ENCODE measurements at places on chromosomes 16 and 17. TPM values are rescaled to one million over a fixed set of nuclear protein-coding genes. Genes with fewer than 3 reads are reported as not detected.

SCIMP gene
- 5.8 TPM for total RNA-seq

DNA sequence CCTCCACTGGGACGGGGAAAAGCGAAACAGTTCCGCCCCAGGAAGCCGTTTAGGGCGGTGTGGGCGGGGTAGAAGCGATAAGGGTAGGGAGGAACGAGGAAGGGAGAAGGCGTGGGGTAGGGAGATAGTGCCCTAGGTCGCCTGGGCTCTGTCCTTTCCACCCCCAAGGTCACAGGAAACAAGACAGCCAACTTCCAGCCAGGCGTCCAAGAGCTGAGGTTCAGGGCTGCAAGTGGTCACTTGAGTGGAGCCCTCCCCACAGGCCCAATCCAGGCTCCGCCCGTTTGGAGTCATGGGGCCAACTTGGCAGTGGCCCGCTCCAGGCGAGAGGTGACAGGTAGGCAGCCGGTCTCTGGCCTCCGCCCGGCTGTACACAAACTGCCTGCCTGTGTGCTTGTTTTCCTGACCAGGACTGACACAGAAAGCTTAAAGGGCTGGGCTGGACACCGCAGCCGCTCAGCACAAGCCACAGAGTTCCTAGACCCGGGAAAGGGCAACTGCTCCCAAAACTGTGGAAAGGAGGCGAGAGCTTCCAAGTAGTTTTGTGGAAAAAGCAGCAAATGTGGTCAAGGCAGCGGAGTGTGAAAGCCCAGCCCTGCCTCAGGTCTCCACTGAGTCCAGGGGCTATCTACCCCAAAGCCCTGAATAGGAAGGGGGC is at the start of gene RILP:
Gene RILP, minus strand, starts transcription at position 23 of the 658 bp plus-strand sequence. CDS start 62 bp downstream, outside the sequence.
- peak within 1 kb of the TSS; percentile 62 for H3K4me3 ChIP-seq
- DNase-seq: peak; percentile 80
- no peaks in the 10 kb centered on the region for H3K27me3 ChIP-seq
- peaks cover 16% of the 10 kb centered on the region for H3K36me3 ChIP-seq
- H3K4me1 ChIP-seq: no peaks in the 10 kb centered on the region
- H3K27ac ChIP-seq: peak within 1 kb of the TSS; percentile 79

- DNase-seq: no peak
- H3K27me3 ChIP-seq: no peaks in the 10 kb centered on the region
- no peak overlapping the region for H3K4me3 ChIP-seq
- H3K27ac ChIP-seq: no peak overlapping the region
- H3K36me3 ChIP-seq: peaks cover 2% of the 10 kb centered on the region
Observed at GRCh38 chr16:53912155-53912554, 208.2 kb downstream of the FTO start.

DNA sequence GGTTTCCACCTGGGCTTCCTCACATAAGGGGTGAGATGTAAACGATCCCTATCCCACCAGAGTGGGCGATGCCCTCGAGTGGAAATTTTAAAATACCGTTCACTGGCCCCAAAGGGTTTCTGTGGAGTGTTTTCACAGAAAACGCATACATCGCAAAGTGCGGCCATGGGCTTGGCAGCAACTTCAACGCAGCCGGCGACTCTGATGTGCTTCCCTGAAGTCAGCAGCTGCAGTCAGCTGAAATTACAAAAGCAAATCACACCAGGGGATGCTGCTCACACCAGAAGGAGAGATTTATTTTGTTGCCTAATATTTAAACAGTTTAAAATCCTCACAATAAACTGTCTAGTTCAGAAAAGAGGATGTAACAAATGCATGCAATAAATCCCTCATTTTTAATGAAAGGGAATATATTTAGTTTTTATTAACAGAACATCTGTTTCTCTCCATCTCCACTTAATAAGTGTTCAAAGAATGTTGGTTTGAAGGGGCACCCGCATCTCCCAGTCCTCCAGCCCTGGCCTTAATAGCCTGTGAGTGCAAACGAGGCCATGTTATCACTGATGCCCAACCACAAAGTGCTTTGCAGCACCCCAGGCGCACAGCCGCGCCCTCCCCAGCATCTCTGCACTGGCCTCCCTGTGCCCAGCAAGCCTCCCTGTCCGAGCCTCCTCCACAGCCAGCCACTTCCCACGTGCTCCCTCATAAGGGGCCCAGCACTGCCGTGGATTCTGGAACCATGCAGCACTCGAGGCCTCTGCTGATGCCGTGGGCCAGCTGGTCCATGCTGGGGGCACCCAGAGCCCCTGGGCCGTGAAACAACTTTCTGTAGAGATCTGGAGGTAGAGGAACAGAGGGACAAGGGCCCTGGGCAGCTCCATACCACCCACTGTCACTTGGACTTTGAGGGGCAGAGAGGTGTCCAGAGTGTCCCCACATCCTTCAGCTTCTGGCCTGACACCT is 17.3 kb upstream of the XYLT2 start:
- H3K4me3 ChIP-seq: no peak overlapping the region
- no peaks in the 10 kb centered on the region for H3K36me3 ChIP-seq
- DNase-seq: no peak
- H3K27me3 ChIP-seq: no peaks in the 10 kb centered on the region
- H3K27ac ChIP-seq: no peak overlapping the region

GRCh38 chr17:9729034-9729650 is 62.2 kb downstream of the DHRS7C start:
- no peaks in the 10 kb centered on the region for H3K36me3 ChIP-seq
- H3K27me3 ChIP-seq: peaks cover 2% of the 10 kb centered on the region
- no peak for DNase-seq

- H3K4me3 ChIP-seq: no peak overlapping the region
- no peaks in the 10 kb centered on the region for H3K27me3 ChIP-seq
- H3K27ac ChIP-seq: no peak overlapping the region
- no peaks in the 10 kb centered on the region for H3K4me1 ChIP-seq
- peak; percentile 54 for DNase-seq
Observed at GRCh38 chr17:3978421-3979289, 14.4 kb upstream of the ATP2A3 start.

GRCh38 chr17:31446195-31446967 is 54.9 kb downstream of the RAB11FIP4 start:
- H3K27ac ChIP-seq: no peak overlapping the region
- H3K4me3 ChIP-seq: no peak overlapping the region
- H3K27me3 ChIP-seq: no peaks in the 10 kb centered on the region
- H3K36me3 ChIP-seq: no peaks in the 10 kb centered on the region

DNA sequence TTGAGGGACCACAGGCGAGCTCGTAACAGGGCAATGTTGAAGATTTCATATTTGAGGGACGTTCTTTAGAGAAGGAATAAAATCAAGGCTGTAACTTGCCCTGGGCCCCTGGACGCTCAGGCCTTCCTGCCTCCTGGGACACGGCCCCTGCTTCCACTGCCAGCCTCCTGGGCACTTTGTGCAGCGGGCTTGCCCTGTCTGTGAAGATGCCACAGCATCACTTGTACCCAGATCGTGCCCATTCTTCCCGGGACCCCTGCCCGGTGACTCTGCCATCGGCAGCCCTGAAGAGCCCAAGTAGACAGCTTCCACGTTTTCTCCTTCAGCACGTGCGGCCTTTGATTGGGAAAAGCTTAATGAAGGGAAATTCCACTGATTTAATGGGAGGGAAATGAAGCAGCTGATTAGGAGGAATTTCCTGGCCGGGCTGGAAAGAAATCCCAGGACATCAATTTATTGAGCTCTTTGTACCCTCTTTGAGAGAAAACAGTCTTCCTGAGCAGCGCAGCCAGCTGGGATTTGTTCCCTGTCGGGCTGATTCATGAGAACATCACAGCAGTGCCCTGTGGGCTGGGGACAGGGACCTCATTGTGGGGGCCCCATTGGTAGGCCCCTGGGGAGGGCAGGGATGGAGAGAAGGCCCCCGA is 71.5 kb downstream of the CRISPLD2 start:
- no peaks in the 10 kb centered on the region for H3K36me3 ChIP-seq
- no peak for DNase-seq
